ENCODE measurements at places on chromosomes 2 and 18.

DNA sequence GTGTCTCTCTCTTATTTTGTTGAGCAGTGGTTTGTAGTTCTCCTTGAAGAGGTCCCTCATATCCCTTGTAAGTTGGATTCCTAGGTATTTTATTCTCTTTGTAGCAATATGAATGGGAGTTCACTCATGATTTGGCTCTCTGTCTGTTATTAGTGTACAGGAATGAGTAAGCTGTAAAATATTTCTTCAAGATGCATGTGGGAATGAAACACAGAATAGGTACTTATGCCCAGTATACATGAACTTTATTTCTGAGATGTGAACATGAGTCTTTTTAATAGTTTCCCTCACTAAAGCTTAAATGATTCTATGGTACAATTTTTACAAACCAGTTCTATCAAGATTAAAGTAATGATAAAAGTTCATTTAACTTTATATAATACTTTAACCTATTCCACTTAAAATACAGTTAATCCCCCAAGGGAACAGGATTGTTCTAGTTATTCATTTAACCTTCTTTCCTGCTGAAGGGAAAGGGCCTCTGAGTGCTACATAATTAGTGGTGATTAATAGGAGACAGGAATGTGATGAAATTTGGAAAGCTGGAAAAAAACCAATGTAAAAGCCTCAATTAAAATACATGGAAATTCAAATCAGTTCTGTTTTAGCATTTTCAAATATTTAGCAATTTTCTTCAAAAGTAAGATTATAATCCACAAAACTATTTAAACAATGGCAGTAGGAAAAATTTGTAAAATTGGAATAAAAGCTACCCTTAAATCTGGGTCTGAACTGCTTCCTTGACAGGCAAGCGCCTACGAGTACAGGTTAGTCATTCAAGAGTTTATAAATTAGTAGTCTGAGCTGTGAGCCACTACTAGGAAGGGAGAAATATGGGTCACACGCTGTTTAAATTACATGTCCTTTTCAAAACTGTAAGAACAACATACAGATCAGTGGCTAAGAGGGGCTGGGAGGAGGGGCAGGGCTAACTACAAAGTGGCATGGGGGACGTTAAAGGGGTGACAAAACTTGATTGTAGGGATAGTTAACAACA is 28.9 kb downstream of the SPIRE1 start:
- peak; percentile 46 for DNase-seq

- no peak for DNase-seq
Measured at GRCh38 chr2:54692556-54692955, 30.9 kb upstream of the EML6 start.

GRCh38 chr2:6926071-6926732 is 9.0 kb downstream of the RNF144A start:
- DNase-seq = no peak

GRCh38 chr18:48488388-48488850 is 50.4 kb upstream of the CTIF start:
- no peak for DNase-seq

GRCh38 chr2:195322324-195322723 is 334.7 kb upstream of the SLC39A10 start:
- DNase-seq = no peak

DNA sequence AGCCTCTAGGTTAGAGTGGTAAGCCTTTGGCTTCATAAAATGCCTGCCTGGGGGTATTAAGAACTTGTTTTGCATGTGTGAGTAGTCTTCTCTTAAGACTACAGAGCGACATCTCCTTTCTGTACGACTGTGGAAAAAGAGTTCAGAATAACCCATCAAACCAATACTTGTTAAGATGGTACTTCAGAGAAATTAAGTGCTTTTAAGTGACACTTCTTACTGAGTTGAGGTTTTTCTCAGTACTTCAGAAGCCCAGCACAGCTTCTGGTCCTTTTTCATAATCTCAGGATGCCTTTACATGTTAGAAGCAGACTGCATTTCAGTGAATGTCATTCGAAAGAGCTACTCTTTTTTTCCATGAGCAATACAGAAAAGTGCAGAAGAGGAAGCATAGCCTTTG is 10.8 kb downstream of the XRCC5 start:
- peak; percentile 67 for DNase-seq
